Tibial nerve (tissue), 4 donors: ENCODE measurements at places on chromosomes 3 and 15. TPM values are rescaled to one million over a fixed set of nuclear protein-coding genes. Genes with fewer than 3 reads are reported as not detected.

The ALDH1A2 gene
- total RNA-seq: 24.3 TPM

The C3orf85 gene
- total RNA-seq: not detected

The WWTR1 gene
- total RNA-seq: 86.5 TPM

The ADPRH gene
- 7.7 TPM for total RNA-seq

The NANOGP8 gene
- total RNA-seq: 9.4 TPM

The ST3GAL6 gene
- total RNA-seq: 10.8 TPM

The SPINK8 gene
- total RNA-seq: not detected

The LRRIQ4 gene
- not detected for total RNA-seq

The JAGN1 gene
- 21.6 TPM for total RNA-seq

The TRH gene
- not detected for total RNA-seq

The ACKR4 gene
- total RNA-seq: 0.59 TPM

The HTR3E gene
- total RNA-seq: not detected

The LIPC gene
- 11.2 TPM for total RNA-seq

The ISL2 gene
- total RNA-seq: not detected

The CAND2 gene
- 20.1 TPM for total RNA-seq

The IQCF5 gene
- total RNA-seq: not detected

The NR1I2 gene
- total RNA-seq: not detected

The GOLGA8M gene
- total RNA-seq: 5.0 TPM

The TEX55 gene
- not detected for total RNA-seq

The FURIN gene
- 52.2 TPM for total RNA-seq

The SLC6A1 gene
- total RNA-seq: 3.9 TPM

The PLCH1 gene
- 1.9 TPM for total RNA-seq

The CHRNA5 gene
- 3.0 TPM for total RNA-seq

The CCDC54 gene
- total RNA-seq: not detected

The RGMA gene
- total RNA-seq: 58.2 TPM

The TLR9 gene
- 0.30 TPM for total RNA-seq

The DNAH12 gene
- total RNA-seq: under 0.01 TPM

The AHSG gene
- total RNA-seq: not detected

The MST1R gene
- 2.8 TPM for total RNA-seq

The GOLGA8K gene
- total RNA-seq: 0.21 TPM

The DUT gene
- total RNA-seq: 110 TPM

The CDHR4 gene
- total RNA-seq: not detected
